ENCODE measurements at places on chromosomes 3 and 15. TPM values are rescaled to one million over a fixed set of nuclear protein-coding genes. Genes with fewer than 3 reads are reported as not detected.

Gene GOLGA8J
- total RNA-seq = not detected

Gene HCLS1
- total RNA-seq = 280 TPM

DNA sequence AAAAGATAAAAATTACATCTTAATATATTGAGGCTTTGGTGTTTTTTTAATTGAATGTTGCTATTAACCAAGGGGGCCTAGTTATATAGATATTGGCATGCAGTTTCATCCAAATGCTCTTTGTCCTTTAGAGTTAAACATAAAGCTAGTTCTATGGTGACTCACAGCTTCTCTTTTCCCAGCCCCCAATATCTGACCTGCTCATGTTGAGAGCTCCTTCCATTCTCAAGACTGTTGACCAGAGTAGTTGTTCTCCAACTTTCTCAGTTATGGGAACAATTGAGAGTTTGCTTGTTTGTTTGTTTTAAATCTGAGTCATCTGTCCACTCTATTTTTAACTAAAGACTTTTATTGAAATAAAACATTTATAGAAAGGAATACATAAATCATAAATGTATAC is 15.8 kb upstream of the RARB start:
- no peak overlapping the region for H3K27ac ChIP-seq
- H3K36me3 ChIP-seq = no peaks in the 10 kb centered on the region
- no peaks in the 10 kb centered on the region for H3K27me3 ChIP-seq
- H3K4me1 ChIP-seq = no peaks in the 10 kb centered on the region

GRCh38 chr15:47773143-47773542 is 55.8 kb downstream of the SEMA6D start:
- no peak overlapping the region for H3K27ac ChIP-seq
- no peaks in the 10 kb centered on the region for H3K36me3 ChIP-seq
- H3K4me1 ChIP-seq = no peaks in the 10 kb centered on the region
- DNase-seq = no peak
- no peak overlapping the region for H3K4me3 ChIP-seq
- no peaks in the 10 kb centered on the region for H3K27me3 ChIP-seq

- H3K4me3 ChIP-seq = no peak overlapping the region
- no peaks in the 10 kb centered on the region for H3K36me3 ChIP-seq
- H3K4me1 ChIP-seq = no peaks in the 10 kb centered on the region
- peaks cover 7% of the 10 kb centered on the region for H3K27me3 ChIP-seq
Observed at GRCh38 chr3:50395070-50395860, 35.9 kb upstream of the TMEM115 start.

DNA sequence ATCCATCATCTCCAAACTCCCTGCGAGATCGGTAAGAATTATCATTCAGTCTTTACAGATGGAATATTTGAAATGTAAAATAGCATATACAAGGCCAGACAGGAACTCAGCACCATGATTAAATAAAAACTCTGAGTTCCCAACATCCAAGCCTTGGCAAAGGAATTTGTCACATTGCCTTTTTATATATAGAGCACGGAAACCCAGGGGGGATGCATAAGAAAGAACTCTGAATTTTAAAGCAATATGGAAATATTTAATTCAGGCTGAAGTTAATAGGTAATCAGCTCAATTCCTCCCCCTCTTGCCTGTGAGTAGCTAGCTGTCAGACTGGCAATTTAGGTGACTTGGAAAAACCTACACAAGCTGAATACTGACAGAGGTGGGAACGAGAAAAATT is 217.9 kb upstream of the KCNMB2 start:
- no peaks in the 10 kb centered on the region for H3K36me3 ChIP-seq
- H3K4me3 ChIP-seq = no peak overlapping the region
- no peak for DNase-seq
- no peaks in the 10 kb centered on the region for H3K27me3 ChIP-seq
- no peak overlapping the region for H3K27ac ChIP-seq

DNA sequence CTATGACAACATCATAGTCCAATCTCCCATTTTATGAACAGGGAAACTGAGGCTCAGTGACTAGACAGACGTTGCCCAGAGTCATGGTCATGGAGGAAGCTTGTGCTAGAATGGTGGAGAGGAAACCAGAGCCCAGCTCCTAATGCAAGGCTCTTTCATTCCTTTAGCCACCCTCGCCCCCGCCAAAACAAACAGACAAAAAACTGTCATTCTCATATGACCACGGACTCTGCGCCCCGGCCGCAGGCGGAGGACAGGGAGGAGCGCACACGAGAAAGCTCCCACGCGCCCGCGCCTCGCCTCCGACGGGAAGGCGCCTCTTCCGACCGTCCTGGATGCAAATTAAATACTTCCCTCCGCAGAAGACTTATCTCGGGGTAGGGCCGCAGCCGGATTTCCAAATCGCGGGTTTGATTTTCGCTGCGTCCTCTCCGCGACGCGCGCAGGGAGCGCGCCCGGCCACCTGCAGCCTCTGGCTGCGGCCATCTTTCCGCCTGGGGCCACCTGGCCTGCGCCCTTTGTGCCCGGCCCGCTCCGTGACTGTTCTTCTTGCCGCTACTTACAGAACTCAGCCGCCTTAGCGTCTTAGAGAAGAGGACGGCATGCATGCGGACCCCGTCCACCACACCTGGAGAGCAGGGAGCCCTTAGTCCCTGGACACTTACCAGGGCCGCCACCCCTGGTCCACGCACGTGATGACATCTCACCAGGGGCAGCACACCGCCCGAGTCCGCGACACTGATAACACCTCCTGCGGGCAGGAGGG is 670 bp upstream of the ATP13A3 start:
- H3K27ac ChIP-seq = peak overlapping the region; percentile 45
- H3K4me1 ChIP-seq = peaks cover 32% of the 10 kb centered on the region
- peak overlapping the region; percentile 78 for H3K4me3 ChIP-seq
- DNase-seq = peak; percentile 25
- H3K36me3 ChIP-seq = no peaks in the 10 kb centered on the region

- peaks cover 29% of the 10 kb centered on the region for H3K4me1 ChIP-seq
- H3K27ac ChIP-seq = no peak overlapping the region
- no peak for DNase-seq
- H3K4me3 ChIP-seq = no peak overlapping the region
- H3K36me3 ChIP-seq = no peaks in the 10 kb centered on the region
Observed at GRCh38 chr15:89998141-89998661, 2.9 kb upstream of the ZNF710 start.

- H3K36me3 ChIP-seq = no peaks in the 10 kb centered on the region
- no peaks in the 10 kb centered on the region for H3K27me3 ChIP-seq
- H3K4me3 ChIP-seq = no peak overlapping the region
- no peak for DNase-seq
Observed at GRCh38 chr3:70114431-70114830, 114.9 kb downstream of the SAMMSON start.

DNA sequence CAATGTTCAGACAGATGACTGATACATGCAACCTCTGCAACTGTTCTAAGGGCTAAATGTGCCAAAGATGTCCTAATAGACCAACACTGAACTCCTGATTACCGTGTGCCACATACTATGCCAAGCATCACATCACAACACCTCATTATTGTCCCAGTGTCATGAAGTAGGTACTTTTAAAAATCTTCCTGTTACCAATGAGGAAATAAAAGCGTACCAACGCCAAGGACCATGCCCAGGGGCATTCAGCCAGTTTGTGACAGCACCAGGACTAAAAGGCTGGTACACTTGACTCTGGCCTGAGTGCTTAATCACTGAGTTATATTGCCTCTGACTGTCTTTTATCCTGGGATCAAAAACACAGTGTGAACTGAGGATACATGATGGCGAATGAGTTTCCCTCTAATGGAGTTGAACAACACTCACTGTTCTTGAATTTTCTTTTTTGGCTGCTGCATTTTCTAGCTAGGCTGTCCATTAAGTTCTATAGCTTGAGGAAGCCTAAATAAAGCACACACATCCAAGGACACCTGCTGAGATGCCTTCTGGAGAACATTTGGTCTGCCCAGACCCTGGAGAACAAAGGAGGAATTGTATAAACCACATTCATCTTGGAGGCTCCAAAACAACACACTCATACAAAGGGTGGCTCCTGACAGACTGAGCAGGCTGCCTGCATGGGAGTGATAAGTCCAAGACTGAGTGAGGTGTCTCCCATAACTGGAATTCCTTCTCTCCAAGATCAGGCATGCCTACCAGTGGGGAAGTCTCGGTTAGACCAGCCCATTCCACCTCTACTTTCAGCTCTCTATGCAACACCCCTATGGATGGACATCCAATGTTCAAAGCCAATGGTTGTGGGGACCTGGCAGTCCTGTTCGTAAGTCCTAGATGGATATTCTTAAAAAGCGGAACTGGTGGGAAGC is 126.7 kb upstream of the PRICKLE2 start:
- H3K27ac ChIP-seq = no peak overlapping the region
- H3K4me3 ChIP-seq = no peak overlapping the region
- no peak for DNase-seq

DNA sequence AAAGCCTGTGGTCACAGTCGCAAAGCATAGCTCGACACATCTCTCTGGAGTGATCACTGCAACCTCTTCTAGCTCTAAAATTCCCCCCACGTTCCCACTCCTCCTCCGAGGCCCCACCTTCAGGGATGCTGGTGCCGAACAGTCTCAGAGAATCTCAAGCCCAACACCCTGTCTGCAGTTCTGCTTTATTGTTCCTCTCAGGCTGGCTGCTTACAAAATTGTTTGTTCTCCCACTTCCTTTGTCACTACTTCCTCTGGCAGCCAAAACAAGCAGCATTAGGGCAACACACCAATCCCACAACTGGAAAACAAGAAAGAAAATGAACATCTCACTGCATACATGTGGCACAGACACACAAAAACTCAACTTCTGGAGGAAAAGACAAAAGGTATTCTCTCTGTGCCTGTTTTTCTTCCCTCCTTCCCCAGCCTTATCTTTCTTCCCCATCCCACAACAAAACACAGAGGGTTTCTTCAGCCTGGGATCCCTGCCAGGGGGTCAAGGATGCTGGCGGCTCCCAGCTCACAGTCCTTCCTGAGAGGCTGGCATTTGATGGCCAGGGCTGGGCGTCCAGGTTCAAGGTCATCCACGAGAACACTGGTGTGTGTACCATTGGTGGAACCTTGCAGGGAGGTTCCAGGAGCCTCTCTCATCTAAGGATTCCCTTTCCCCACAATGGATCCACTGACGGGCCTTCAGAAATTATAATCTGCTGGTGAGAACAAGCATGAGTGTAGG is 108.4 kb downstream of the TMCO5A start:
- H3K27ac ChIP-seq = no peak overlapping the region
- no peaks in the 10 kb centered on the region for H3K27me3 ChIP-seq
- H3K4me1 ChIP-seq = no peaks in the 10 kb centered on the region
- DNase-seq = no peak

DNA sequence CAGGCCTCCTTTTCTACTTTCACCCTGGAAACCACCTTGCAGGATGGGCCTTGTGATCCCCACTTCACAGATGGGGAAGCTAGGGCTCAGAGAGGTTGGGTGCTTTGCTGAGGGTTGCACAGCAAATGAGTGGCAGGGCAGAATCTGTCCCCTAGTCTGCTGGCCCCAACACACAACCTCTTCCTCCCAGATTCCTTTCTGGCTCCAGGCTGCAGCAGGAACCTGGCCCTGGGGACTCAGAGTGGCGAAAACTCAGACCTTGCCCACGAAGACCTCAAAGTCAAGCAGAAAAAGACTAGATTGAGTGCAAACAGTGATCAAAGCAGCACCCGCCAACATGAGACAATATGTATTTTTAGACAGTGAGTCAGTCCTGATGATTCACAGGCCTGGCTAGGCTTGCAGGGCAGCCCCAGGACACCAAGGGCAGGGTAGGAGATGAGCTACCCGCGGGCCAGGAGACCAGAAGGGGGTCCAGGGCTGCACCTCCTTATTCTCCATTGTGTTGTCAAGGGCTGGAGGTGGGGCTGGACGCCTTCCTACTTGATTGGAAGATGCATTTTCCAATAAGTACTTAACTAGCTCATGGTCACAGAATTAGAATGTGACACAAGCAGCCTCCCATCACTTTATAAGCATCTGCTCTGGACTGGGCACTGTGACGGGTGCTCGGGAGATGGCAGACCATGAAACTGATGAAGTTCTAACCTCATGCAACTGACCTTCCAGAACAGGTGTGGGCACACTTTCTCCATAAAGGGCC is 23.9 kb downstream of the GOLGA6L2 start:
- no peaks in the 10 kb centered on the region for H3K36me3 ChIP-seq
- no peak overlapping the region for H3K4me3 ChIP-seq
- no peaks in the 10 kb centered on the region for H3K4me1 ChIP-seq
- DNase-seq = no peak
- no peaks in the 10 kb centered on the region for H3K27me3 ChIP-seq
- H3K27ac ChIP-seq = no peak overlapping the region

DNA sequence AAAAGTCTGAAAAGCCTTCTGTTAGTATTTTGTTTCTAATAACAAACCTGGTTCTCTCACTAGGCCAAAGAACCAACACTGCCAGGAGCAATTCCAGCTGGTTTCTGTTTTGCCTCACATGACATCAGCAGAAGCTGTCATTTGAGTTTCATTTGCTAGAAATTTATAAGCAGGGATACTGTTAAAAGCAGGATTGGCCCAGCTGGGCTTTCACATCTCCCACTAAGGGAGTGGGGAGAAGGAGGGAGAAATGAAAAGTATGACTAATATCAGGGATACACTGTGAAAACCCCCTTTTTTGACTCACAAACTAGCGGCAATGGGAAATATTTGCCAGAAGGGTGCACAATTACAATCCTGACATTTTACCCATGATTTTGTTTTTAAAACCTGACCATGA is 5.3 kb downstream of the CCDC80 start:
- no peak for DNase-seq
- H3K4me1 ChIP-seq = no peaks in the 10 kb centered on the region
- no peaks in the 10 kb centered on the region for H3K36me3 ChIP-seq
- H3K27me3 ChIP-seq = no peaks in the 10 kb centered on the region

Gene OIP5
- total RNA-seq = 0.82 TPM

GRCh38 chr15:39961051-39961450 is 27.1 kb downstream of the EIF2AK4 start:
- H3K27me3 ChIP-seq = no peaks in the 10 kb centered on the region
- peaks cover 20% of the 10 kb centered on the region for H3K36me3 ChIP-seq
- H3K4me1 ChIP-seq = no peaks in the 10 kb centered on the region
- DNase-seq = no peak

DNA sequence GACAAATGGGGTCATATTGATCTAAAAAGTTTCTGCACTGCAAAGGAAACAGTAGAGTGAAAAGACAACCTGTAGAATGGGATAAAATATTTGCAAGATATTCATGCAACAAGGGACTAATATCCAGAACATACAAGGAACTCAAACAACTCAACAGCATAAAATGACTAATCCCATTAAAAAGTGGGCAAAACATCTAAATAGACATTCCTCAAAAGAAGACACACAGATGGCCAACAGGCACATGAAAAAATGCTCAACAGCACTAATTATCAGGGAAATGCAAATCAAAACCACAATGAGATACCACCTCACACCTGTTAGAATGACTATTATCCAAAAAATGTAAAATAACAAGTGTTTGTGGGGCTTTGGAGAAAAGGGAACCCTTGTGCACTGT is 8.8 kb downstream of the SLC12A8 start:
- DNase-seq = no peak
- H3K4me1 ChIP-seq = no peaks in the 10 kb centered on the region
- no peak overlapping the region for H3K4me3 ChIP-seq
- no peaks in the 10 kb centered on the region for H3K36me3 ChIP-seq
- no peaks in the 10 kb centered on the region for H3K27me3 ChIP-seq
- no peak overlapping the region for H3K27ac ChIP-seq
